ENCODE measurements at places on chromosomes 2 and 18.

DNA sequence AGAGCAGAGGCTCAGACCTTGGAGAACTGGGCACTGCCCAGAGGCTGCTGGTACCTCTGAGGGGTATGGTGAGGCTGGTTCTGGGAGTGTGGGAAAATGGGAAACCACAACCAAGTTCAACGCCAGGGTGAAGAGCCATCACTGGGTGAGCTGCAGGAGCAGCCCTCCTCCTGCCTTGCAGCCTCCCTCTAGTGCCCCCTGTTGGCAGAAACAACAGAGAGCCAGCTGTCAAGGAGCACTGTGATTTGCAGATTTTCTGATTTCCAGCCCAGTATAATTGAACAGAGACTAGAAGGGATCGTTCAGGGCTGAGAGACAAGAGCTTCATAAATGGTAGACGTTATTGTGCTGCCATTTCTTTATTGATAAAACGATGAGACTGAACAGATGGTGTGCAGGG lies 50.5 kb downstream of the MAPK4 start:
- DNase-seq = no peak

GRCh38 chr2:101501443-101501842 lies 26.5 kb upstream of the RFX8 start:
- DNase-seq = no peak

- no peak for DNase-seq
These were observed 253.1 kb downstream of the CDCA7 start for GRCh38 chr2:173607606-173608311.

- DNase-seq = no peak
These were observed 107.6 kb upstream of the NOSTRIN start for GRCh38 chr2:168694866-168695265.

GRCh38 chr2:46003903-46004473 lies 293.2 kb upstream of the EPAS1 start:
- no peak for DNase-seq
